ENCODE measurements at places on chromosomes 2 and 18.

GRCh38 chr2:144544053-144544452 is 24.1 kb upstream of the ZEB2 start:
- DNase-seq, result no peak

- no peak for DNase-seq
These were observed 230.5 kb downstream of the FIGN start for GRCh38 chr2:163505281-163505680.

DNA sequence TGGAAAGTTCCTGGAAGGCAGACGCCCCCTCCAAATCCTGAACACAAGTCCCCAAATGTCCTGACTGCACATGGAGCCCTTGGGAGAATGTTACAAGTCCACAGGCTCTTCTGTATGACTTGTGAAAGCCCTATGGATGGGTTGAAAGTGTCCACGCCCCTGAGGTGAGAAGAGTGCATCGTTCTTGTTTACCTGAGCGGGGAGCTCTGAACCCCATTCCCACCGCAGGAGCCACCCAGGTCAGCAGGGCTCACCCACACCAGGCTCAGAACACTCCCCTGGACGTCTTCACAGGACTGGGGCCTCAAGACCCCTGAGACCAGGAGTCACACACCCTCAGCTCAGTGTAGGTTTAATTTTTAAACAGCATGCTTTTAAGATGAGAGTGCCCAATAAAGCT is 84.2 kb upstream of the TMEM18 start:
- no peak for DNase-seq

- no peak for DNase-seq
These were observed 385.0 kb downstream of the EIPR1 start for GRCh38 chr2:2992634-2993033.

DNA sequence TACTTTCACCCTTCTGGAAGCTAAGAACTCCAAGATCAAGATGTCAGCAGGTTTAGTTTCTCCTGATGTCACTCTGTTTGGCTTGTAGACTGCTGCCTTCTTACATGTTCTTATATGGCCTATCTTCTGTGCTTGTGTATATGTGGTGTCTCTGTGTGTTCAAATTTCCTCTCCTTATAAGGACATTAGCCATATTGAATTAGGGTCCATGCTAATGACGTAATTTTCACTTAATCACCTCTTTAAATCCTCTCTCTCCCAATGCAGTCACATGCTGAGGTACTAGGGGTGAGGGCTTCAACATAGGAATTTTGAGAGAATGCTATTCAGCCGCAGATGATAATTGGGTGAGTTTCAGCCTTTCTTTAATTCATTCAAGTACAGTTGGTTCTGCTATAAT is 458.3 kb upstream of the SYT4 start:
- DNase-seq, result no peak

DNA sequence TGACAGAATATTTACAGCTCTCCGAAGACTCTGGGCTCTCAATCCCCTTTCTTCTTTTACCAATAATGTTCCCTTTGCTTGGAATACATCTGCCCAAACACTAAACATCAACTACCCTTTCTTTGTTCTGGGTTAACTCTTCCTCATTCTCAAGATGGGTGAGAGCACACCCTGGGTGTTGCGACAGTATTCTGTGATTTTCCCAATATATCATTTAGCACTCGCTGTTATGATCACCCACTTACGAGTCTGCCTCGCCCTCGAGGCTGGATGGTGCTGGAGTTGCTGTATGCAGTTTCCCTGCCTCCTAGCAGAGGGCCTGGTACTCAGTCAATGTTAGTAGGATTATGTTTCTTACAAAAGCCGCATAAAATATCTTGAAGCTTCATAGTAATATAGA is 93.2 kb downstream of the SOCS6 start:
- no peak for DNase-seq

DNA sequence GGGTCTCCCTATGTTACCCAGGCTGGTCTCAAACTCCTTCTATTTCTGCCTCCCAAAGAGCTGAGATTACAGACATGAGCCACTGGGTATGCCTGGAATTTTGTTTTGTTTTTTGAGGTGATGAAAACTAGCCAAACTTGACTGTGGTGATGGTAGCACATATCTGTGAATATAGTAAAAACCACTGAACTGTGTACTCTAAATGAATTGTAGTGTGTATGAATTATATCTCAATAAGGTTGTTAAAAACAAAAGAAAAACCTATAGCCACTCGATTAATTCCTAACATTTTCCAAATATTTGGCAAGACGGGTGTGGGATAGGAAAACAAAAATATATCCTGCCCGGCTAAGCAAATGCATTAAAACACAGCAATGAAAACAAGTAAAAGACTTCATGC is 1302.3 kb upstream of the CHAC2 start:
- no peak for DNase-seq

- DNase-seq, result no peak
These were observed 217.2 kb downstream of the NR4A2 start for GRCh38 chr2:156115338-156115737.

DNA sequence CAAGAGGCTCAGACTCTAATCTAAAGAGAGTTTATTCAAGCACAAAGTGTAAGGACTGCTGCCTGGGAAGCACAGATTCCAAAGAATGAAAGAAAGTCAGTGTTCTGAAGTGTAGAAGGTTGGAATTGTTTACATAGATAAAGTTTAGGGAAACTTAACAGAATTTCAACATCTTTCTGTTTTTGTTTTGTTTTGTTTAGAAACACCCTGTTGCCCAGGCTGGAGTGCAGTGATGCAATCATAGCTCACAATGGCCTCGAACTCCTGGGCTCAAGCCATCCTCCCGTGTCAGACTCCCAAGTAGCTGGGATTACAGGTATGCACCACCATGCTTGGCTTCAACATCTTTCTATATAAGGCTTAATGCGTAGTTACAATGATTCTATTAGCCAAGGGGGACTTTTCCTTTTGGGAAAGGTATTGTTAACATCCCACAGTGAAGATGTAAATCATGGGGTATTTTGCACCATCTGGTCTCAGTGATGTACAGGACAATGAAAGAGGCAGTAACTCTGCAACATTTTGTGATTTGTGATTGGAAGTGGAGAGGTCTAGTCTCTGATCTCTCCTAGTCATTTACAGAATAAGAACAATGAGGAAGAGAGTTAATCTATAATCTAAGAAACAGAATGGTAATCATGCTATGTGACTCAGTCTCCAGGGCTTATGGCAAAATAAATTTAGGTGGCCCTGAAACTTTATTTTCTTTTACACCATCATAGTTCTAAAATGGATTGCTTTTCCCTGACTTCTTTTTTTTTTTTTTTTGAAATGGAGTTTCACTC is 45.6 kb upstream of the MSH6 start:
- no peak for DNase-seq

- no peak for DNase-seq
These were observed 171.6 kb downstream of the BCL2 start for GRCh38 chr18:63147973-63148372.

DNA sequence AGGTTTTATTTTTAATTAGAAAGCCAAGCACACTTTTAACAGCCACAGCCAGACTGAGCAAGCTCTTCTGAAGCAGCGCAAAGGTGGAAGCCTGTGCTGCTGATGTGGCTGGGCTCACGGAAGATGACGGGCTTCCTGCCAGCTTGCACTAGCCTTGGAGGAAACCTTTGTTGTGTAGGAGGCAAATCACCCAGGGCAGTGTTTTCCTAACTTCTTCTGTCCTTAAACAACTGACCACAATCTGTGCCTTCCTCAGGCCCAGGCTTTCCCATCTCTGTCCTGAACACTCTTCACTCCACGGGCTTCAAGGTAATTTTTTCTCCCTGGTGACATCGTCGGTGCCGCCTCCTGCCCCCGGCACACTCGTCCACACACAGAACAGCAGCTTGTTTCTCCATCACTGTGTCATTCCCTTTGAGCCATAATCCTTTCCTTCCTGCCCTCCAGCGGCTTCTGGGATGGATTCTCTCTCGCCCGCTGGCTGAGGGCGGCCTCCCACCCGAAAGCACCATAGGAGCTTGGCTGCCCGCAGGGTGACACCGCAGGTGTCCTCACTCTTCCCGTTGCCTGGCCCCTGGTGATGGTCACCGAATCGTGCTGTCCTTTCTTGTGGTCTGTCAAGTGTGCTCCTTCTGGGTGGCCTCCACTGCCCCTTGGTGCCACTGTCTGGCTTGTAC is 31.1 kb upstream of the INHBB start:
- no peak for DNase-seq

DNA sequence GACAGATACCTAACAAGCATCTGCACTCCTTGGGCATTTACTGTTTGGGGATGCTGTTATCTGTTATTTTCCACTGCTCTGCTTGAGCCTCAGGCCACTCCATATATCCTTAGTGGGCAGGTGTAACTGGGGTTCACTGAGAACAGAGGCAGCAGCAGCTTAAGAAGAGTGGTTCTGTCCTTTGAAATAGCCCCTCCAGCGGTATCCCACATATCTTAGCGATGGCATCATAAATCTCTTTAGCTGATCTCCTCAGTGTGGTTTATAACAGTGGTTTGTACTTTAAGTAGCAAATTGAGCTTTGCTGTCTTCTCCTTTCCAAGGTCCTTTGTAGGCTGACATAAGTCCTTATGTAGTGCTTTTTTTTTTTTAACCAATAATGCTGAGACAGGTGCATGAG is 79.7 kb upstream of the RPRM start:
- DNase-seq, result no peak

GRCh38 chr2:176166272-176166671 is 9.2 kb downstream of the HOXD3 start:
- DNase-seq, result no peak

DNA sequence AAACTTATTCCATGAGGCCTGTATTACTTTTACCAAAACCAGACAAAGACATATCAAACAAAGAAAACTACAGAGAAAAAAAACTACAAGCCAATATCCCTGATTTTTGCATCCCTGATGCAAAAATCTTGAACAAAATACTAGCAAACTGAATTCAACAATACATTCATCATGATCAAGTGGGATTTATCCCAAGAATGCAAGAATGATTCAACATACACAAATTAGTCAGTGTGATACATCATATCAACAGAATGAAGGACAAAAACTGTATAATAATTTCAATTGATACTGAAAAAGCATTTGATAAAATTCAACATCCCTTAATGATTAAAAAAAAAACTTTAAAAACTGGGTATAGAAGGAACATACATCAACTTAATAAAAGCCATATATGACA is 106.8 kb downstream of the SLC39A10 start:
- no peak for DNase-seq

DNA sequence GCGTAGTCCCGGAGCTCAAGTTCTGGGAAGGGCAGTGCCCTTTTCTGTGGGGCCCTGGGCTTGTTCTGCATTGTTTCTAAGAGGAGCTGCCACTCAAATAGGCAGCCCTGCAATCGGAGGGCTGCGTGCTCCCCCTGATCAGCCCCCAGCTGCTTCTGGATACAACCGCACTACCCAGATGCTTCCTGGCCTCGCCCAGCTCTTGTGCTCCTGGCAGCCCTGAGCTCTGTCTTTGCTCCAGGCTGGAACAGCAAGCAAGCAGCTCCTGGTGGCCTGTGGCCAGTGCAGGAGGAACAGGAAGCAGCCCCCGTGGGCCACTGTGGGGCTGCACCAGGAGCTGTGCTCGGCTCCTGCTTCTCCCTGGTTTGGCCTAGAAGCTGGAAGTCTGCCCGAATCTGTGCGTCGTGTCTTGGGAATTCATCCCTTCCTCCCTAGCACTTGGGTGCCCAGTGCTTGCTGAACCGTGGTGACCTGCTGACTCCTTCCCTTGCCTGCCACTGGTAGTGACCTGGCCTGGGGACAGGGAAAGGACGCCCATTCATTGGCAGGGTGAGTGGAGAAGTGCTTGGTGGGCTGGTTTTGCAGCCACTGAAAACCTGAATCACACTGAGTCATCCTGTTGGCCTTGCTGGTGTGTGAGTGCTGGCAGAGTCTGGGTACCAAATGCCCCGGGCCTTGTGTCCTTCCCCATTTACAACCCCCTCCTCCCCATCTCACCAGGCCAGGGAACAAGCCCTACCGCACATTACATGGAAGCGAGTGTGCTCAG is 27.3 kb upstream of the NTSR2 start:
- DNase-seq, result no peak

- DNase-seq, result no peak
These were observed 253.3 kb downstream of the SPAG16 start for GRCh38 chr2:213537579-213537978.

DNA sequence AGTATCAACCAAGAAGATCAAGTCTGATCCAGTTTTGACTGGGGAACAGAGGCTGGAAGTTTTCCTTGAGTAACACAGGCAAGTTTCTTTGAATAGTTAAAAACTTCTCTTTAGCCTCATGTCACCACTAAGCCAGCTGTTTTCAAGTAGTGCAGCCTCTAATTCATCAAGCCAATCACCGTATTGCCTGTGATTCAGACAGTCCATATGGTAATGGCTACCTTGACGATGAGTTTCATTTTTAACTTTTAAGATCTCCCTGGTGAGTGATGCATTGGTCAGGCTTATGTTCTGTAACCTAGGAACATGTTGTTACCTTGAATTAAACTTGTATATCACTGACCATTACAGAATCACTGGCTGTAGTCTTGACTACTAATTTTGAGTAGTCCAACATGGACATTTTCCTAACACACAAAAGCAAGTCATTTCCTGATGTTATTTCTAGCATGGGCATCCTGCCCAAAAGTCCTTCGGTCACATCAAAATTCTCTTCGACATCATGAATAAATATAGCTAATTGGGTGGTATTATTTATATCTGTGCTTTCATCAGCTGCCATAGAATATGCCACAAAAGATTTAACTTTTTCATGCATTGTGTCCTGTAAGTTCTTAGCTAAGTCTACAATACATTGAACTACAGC is 238.8 kb upstream of the GCFC2 start:
- no peak for DNase-seq

DNA sequence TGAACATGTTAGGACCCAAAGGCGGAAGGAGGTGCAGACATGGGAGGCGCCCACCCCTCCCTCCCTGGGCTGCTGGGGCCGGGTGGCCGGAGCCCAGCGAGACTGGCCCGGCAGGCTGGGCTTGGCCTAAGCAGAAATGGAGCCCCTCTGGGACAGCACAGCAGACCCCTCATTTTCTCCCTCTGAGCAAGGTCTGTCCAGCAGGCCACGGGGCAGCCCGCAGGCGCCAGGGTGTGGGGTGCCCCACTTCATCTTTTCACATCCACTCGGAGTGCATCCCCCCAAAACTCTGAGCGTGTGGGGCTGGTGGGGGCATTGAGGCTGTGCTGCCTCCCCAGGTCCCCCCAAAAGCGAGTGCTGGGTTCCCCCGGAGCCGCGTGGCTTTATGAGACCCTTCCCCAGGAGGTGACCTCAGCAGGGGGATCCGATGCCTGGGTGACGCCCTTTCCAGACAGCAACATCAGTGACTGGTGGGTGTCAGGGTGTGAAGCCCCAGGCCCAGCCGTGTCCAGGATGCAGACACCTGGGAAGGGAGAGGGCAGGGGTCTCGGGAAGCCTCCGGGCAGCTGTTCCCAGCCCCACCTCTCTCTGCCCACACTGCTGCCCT is 36.7 kb upstream of the GPC1 start:
- DNase-seq, result no peak

GRCh38 chr2:136376211-136376610 is 258.3 kb upstream of the CXCR4 start:
- DNase-seq, result no peak

- no peak for DNase-seq
These were observed 1269.9 kb upstream of the GYPC start for GRCh38 chr2:125386074-125386473.

Data from NCI-H774 (cell line).